CD4-positive, alpha-beta T cell (primary cell): ENCODE measurements at places on chromosomes 5 and 9. TPM values are rescaled to one million over a fixed set of nuclear protein-coding genes. Genes with fewer than 3 reads are reported as not detected.
A peak's percentile ranks its signal among the peaks of the same experiment; 100 is the strongest.

DNA sequence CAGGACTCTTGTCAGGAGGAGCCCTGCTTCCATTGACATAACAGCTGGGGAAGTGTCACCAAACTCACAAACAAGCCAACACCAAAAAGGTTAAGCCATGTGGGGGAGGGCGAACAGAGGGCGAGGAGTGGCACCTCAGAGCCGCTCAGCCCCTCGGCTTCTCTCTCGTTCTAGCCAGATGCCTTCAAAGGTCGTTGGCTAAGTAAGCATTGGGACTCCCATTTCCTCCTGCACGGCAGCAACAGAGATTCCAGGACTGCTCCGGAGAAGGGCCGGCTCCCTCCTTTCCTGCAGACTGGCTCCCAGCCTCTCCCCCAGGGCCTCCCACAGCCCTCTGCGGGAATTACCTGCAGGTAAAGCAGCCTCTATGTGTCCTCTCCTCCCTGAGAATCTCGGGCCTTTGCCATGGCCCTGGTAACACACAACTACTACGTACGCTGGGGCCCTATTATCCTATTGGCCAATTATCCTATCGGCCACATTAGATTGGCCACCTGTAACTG lies 52.1 kb upstream of the RNU6ATAC start:
- H3K27me3 ChIP-seq, result no peaks in the 10 kb centered on the region
- no peaks in the 10 kb centered on the region for H3K36me3 ChIP-seq
- no peak overlapping the region for H3K27ac ChIP-seq
- H3K4me3 ChIP-seq, result no peak overlapping the region
- no peaks in the 10 kb centered on the region for H3K4me1 ChIP-seq
- no peak for DNase-seq

- no peak for DNase-seq
- H3K4me3 ChIP-seq, result no peak overlapping the region
- H3K36me3 ChIP-seq, result no peaks in the 10 kb centered on the region
- no peak overlapping the region for H3K27ac ChIP-seq
These were observed 44.6 kb downstream of the NSG2 start for GRCh38 chr5:174090129-174090528.

- no peak overlapping the region for H3K27ac ChIP-seq
- H3K36me3 ChIP-seq, result no peaks in the 10 kb centered on the region
- no peak for DNase-seq
- no peak overlapping the region for H3K4me3 ChIP-seq
- no peaks in the 10 kb centered on the region for H3K27me3 ChIP-seq
These were observed 533.4 kb downstream of the PDE4D start for GRCh38 chr5:59360130-59360555.

Gene SPINK4
- not detected for total RNA-seq

DNA sequence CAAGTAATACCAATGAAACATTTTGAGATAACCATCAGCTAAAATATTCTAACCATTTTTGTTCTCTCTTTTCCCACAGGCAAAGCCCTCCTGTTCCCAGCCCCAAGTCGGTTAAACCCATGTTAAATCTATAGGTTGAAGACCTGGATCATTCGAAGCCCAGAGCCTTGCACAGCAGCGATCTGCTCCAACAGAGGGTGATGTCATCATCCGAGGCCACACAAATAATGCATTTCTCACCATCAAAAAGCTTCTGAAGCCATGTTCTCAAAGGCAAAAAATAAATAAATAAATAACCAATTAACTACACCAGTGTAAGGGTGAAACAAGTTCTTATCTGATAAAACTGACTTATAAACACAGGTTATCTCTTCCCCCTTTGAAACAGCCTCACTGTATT lies 169.2 kb downstream of the ENTREP1 start:
- no peak overlapping the region for H3K4me3 ChIP-seq
- H3K27me3 ChIP-seq, result no peaks in the 10 kb centered on the region
- no peaks in the 10 kb centered on the region for H3K4me1 ChIP-seq
- H3K36me3 ChIP-seq, result no peaks in the 10 kb centered on the region
- H3K27ac ChIP-seq, result no peak overlapping the region
- no peak for DNase-seq

DNA sequence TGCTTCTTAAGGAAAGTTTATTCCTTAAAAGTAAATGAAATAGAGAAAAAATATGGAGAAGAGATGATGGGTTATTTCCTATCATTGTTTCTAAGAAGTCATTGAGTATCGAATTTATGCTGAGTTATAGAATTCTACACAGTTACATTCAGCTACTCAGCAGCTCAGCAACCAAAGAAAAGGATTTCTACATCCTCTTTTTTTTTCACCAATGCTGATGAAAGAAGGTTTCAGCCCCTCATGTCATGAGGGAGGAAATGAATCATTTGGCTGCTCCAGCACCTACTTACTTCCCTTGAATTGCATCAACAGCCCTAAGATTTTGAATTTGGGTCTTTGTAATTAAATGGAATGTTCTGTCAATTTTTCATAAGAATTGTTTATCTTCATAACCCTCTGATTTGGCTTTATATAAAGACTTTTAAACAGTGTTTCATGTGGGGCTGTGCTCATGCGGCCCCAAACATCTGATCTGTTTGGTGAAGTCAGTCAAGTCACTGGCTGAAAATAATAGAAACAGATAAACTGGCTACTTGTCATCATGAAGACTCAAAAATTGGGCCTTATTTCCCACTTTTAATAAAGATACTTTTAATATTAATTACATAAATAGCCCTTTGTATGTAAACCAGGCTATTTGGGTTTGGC lies 18.5 kb upstream of the SNX2 start:
- H3K4me1 ChIP-seq, result no peaks in the 10 kb centered on the region
- no peak overlapping the region for H3K4me3 ChIP-seq
- no peaks in the 10 kb centered on the region for H3K36me3 ChIP-seq
- no peaks in the 10 kb centered on the region for H3K27me3 ChIP-seq
- H3K27ac ChIP-seq, result no peak overlapping the region

DNA sequence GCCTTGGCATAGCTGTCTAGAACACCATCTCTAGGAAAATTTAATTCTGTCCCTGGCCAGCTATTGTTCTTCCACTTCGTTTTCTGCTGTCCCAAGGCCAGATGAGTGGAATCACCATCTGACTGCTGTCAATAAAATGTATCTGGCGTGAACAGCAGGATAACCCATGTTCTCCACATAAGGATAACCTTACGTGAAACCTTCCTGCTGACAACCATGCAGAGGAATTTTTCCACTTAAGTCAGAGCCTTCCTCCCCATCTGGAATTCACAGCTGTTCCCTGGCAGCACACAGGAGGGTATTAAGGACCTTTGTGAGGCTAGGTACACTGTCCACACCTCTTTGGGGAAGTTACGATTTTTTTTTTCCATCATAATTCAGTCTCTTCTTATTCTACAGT lies 28.6 kb downstream of the RNF44 start:
- DNase-seq, result no peak
- no peak overlapping the region for H3K4me3 ChIP-seq
- no peaks in the 10 kb centered on the region for H3K4me1 ChIP-seq

- H3K27ac ChIP-seq, result no peak overlapping the region
- no peak for DNase-seq
- H3K36me3 ChIP-seq, result no peaks in the 10 kb centered on the region
- no peak overlapping the region for H3K4me3 ChIP-seq
- H3K4me1 ChIP-seq, result no peaks in the 10 kb centered on the region
These were observed 292.6 kb upstream of the DAB2 start for GRCh38 chr5:39717176-39717897.

GRCh38 chr5:131274326-131275063 lies 10.6 kb downstream of the CDC42SE2 start:
- DNase-seq, result no peak
- H3K4me1 ChIP-seq, result peaks cover 72% of the 10 kb centered on the region
- peaks cover 10% of the 10 kb centered on the region for H3K36me3 ChIP-seq
- H3K27ac ChIP-seq, result peak overlapping the region; percentile 70
- no peaks in the 10 kb centered on the region for H3K27me3 ChIP-seq

DNA sequence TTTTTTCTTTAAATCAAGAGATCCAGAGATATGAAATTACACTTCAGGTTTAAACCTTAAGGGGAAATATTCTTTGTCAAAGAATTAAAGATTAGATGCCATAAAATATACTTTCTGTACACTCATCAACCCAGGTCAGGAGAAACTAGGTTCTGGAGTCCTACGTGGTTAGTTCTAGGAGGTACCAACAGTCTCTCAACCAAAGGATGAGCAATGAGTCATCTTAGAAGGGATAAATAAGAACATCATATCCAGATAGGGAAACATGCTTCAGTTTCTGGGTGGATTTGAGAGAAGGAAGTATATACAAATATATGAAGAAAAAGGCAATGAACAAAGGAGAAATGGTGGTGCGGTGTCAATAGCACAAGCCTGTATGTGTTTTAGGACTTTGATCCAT lies 98.2 kb downstream of the CSNK1G3 start:
- no peaks in the 10 kb centered on the region for H3K4me1 ChIP-seq
- H3K36me3 ChIP-seq, result peaks cover 20% of the 10 kb centered on the region
- no peak overlapping the region for H3K27ac ChIP-seq
- H3K27me3 ChIP-seq, result no peaks in the 10 kb centered on the region

- H3K27ac ChIP-seq, result no peak overlapping the region
- H3K4me3 ChIP-seq, result no peak overlapping the region
- H3K36me3 ChIP-seq, result no peaks in the 10 kb centered on the region
- H3K27me3 ChIP-seq, result no peaks in the 10 kb centered on the region
- H3K4me1 ChIP-seq, result no peaks in the 10 kb centered on the region
These were observed 136.7 kb upstream of the HAPLN1 start for GRCh38 chr5:83857341-83857740.

DNA sequence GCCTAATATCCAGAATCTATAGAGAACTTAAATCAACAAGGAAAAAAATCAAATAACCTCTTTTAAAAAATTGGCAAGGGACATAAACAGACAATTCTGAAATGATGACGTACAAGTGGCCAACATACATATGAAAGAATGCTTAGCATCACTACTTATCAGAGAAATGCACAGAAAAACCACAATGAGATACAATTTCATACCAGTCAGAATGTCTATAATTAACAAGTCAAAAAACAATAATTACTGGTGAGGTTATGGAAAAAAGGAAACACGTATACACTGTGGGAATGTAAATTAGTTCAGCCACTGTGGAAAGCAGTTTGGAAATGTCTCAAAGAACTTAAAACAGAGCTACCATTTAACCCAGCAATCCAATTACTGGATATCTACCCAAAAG lies 1192.0 kb downstream of the CDH12 start:
- no peaks in the 10 kb centered on the region for H3K36me3 ChIP-seq
- no peaks in the 10 kb centered on the region for H3K4me1 ChIP-seq
- no peaks in the 10 kb centered on the region for H3K27me3 ChIP-seq
- no peak for DNase-seq
- H3K27ac ChIP-seq, result no peak overlapping the region

DNA sequence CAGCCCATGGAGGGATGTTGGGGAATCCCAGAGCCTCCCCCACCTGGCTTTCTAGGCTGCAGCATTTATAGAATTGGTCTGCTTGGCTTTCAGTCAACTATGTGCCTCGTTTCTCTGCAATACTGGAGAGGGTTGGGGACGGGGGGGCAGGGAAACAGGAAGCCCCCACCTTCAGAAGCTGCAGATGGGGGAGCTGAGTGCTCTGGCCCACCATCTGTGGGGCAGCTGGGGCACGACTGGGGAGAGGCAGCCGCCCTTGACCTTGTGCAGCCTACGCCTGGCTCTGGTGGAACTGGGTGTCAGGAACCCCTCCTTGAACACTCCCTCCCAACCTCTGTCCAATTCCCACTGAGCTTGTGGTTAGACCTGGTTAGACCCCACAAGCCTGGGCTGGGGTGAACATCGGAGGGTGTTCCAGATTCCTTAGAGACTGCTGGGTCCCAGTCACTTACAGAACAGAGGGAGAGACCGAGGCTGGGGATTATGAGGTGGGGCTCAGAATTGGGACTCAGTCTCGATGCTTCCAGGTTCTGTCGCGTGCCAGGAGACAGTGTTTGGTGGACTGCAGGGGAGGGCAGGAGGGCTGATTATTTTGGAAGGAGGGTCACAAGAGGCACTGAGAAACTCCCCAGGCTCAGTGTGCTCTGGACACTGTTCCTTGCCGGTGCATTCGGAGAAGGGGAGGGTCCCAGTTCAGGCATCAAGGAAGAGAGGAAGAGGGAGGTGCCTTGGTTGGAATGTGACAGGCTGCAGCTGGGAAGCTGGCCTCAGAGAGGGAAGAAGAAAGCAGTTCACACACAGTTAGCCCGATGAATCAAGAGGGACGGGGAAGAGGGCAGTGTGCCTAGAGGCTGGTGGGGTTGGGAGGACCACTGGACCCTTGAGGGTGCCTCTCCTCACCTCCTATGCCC lies 25.6 kb downstream of the COL27A1 start:
- no peak for DNase-seq
- no peak overlapping the region for H3K4me3 ChIP-seq
- no peak overlapping the region for H3K27ac ChIP-seq
- H3K4me1 ChIP-seq, result no peaks in the 10 kb centered on the region
- no peaks in the 10 kb centered on the region for H3K27me3 ChIP-seq

DNA sequence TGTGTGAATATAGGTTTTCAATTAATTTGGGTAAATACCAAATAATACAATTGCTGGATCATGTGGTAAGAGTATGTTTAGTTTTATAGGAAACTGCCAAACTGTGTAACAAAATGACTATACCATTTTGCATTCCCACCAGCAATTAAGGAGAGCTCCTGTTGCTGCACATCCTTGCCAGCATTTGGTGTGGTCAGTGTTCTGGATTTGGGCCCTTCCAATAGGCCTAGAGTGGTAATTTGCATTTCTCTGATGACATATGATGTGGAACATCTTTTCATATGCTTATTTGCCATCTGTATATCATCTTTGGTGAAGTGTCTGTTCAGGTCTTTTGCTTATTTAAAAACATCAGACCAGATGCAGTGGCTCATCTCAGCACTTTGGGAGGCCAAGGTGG lies 11.6 kb upstream of the RFK start:
- no peaks in the 10 kb centered on the region for H3K36me3 ChIP-seq
- no peaks in the 10 kb centered on the region for H3K27me3 ChIP-seq
- H3K4me1 ChIP-seq, result no peaks in the 10 kb centered on the region
- H3K27ac ChIP-seq, result no peak overlapping the region

Gene INPP5E
- total RNA-seq, result 19.4 TPM

- no peaks in the 10 kb centered on the region for H3K4me1 ChIP-seq
- no peaks in the 10 kb centered on the region for H3K36me3 ChIP-seq
- no peaks in the 10 kb centered on the region for H3K27me3 ChIP-seq
- H3K4me3 ChIP-seq, result no peak overlapping the region
- H3K27ac ChIP-seq, result no peak overlapping the region
These were observed 85.8 kb downstream of the NUDT12 start for GRCh38 chr5:103476811-103477210.

Gene ZNF454
- total RNA-seq, result not detected

- no peak for DNase-seq
- H3K27me3 ChIP-seq, result no peaks in the 10 kb centered on the region
- no peak overlapping the region for H3K4me3 ChIP-seq
- H3K27ac ChIP-seq, result no peak overlapping the region
- H3K36me3 ChIP-seq, result no peaks in the 10 kb centered on the region
These were observed 11.5 kb downstream of the CCDC152 start for GRCh38 chr5:42768106-42768504.

- no peak overlapping the region for H3K4me3 ChIP-seq
- no peak overlapping the region for H3K27ac ChIP-seq
- H3K36me3 ChIP-seq, result no peaks in the 10 kb centered on the region
- no peaks in the 10 kb centered on the region for H3K27me3 ChIP-seq
- no peaks in the 10 kb centered on the region for H3K4me1 ChIP-seq
- no peak for DNase-seq
These were observed 228.0 kb downstream of the TLE4 start for GRCh38 chr9:79799691-79800335.

GRCh38 chr5:7650755-7651154 lies 200.2 kb downstream of the CFAP90 start:
- H3K4me3 ChIP-seq, result no peak overlapping the region
- DNase-seq, result no peak
- H3K27me3 ChIP-seq, result no peaks in the 10 kb centered on the region
- no peak overlapping the region for H3K27ac ChIP-seq

Gene ATP10B
- total RNA-seq, result not detected
